ENCODE measurements at places on chromosomes 11 and 22.
A peak's percentile ranks its signal among the peaks of the same experiment; 100 is the strongest.

DNA sequence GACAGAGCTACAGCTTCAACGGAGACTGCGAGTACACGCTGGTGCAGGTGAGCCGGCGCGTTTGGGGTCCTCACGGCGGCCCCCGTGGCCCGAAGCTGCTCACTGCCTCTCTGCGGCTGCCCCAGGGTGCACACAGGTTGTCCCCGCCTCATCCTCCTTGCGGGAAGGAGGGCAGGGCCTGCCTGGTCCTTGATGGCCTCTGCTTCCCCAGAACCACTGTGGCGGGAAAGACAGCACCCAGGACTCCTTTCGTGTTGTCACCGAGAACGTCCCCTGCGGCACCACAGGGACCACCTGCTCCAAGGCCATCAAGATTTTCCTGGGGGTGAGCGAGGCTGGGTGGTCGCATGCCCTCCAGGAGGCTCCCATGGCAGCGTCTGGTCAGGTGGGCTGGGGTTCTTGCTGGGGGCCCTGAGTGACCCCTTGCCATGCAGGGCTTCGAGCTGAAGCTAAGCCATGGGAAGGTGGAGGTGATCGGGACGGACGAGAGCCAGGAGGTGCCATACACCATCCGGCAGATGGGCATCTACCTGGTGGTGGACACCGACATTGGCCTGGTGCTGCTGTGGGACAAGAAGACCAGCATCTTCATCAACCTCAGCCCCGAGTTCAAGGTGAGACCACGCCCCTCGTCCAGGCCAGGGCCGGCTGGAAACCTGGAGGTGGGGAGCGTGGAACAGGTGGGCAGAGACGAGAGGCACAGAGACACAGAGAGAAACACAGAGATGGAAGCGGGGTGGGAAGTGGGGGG lies 19.4 kb downstream of the MUC5AC start:
- DNase-seq, result no peak

DNA sequence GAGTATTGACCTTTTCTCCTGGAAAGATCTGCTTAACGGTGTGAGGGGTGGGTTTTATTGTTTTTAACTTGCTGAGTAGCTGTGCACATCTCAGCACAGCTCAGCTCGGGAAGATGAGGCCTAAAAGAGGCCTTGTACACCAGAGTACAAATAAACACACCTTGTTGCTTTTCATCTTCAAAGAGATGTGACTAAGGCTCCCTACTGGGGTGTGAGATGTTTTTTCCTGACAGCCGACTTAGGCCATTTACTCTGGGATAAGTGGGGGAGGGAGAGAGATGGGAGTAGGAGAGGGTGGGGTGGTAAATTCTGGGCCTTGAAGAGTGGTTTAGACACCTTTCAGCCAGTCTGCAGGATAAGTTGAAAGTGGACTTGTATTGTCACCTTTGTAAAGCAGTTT lies 2.9 kb downstream of the LDLRAD3 start:
- DNase-seq, result no peak

GRCh38 chr11:76007166-76007565 lies 192.2 kb downstream of the UVRAG start:
- DNase-seq, result no peak

DNA sequence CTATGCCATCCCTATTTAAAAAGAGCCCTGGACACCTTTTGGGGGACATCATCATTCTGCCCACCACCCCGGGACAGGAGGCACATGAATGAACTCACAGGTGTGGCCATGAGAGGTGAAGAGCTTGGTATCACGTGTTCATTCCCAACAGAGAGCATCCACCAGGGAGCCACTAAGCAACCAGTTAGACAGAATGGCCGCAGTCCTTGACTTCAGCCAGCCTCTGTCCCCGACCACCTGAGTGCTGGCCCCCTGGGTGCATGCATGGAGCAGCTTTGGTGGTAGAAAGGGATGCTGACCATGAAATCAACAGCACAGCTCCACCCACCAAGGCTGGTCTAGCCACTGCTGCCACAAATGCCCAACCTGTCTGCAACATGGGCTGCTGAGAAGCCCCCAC lies 31.1 kb upstream of the CD81 start:
- no peak for DNase-seq

- DNase-seq, result no peak
Measured at GRCh38 chr11:6576471-6577373, 26.7 kb downstream of the RRP8 start.

GRCh38 chr11:36306888-36307287 lies 10.8 kb downstream of the PRR5L start:
- DNase-seq, result peak; percentile 70

DNA sequence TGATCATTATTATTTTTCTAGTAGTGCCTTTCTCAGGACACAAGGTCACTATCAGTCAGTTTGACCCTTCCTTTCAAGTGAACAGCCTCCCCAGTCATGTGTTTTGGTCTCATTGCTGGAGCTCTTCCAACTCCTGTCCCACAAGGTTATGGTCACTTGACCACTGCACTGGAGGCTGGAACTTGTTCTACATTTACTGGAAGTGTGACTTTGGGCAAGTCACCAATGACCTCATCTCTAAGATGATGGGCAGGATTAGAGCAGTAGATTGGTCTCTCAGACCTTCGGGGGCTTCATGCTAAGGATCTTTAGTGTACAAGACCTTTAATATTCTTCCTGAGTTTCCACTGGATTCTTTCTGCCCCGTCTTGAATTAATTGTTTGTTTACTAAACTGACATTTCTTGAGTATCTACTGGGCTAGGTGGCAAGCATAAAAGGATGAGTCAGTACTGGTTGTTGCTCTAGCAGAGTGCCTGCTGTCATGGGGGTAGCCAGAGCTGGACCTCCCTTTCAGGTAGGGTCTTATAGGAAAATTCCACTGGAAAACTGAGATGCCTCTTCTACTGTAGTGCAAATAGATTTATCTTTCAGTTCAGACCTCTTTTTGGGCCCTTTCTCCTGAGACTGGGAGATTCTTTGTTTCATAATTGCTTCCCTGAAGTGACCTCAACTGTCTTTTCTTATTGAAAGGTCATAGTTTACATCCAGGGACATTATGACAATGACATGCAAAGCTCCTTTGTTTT lies 106.8 kb downstream of the GRAMD1B start:
- no peak for DNase-seq

GRCh38 chr11:69696749-69697468 lies 6.9 kb downstream of the FGF19 start:
- DNase-seq, result no peak

DNA sequence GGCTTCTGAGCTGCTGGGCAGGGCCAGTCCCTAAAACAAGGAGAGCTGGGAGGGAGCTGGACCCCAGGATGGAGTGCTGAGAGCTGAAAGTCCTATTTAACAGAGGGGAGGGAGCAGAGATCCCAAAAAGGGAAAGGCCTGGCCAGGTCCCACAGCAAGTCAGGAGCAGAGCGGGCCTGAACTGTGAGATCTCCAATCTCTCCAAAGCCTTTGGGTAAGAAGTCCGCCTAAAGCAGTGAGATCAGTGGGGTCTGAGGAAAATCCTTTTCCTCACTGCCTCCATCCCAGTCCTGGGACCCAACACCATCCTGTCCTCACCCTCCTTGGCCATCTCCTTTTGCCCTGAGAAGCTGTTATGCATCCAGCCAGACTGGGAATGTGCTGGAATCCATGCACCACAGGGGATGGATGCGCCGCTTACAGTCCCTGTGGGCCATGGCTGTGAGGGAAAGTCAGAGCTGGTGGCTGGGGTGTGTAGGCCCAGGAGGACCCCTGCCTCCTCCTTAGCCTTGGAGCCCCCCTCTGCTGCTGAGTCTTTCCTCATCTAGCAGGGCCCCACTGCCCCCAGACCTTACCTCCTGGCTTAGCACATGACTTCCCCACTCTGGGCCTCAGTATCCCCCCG lies 8.6 kb downstream of the LRRC75B start:
- DNase-seq, result no peak

GRCh38 chr11:104104664-104105063 lies 59.3 kb downstream of the PDGFD start:
- DNase-seq, result no peak

DNA sequence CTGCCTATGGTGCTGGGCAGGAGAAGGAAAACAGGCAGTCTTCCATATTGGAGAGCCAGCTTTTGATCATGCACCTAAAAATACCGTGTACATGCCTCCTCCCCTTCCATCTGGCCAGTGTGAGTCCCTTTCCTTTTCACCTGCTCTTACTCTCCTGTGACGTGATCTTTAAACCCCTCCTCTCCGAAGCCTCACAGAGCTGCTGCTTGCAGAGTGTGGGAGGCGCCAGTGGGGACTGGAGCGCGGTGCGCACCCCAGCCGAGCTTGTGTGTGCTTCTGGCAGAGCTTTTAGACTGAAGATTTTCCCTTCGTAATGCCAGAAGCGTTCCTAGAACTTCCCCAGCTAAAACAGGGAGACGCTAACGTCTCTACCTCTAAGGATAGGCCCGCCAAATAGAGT lies 29.8 kb downstream of the MUC6 start:
- peak; percentile 74 for DNase-seq

DNA sequence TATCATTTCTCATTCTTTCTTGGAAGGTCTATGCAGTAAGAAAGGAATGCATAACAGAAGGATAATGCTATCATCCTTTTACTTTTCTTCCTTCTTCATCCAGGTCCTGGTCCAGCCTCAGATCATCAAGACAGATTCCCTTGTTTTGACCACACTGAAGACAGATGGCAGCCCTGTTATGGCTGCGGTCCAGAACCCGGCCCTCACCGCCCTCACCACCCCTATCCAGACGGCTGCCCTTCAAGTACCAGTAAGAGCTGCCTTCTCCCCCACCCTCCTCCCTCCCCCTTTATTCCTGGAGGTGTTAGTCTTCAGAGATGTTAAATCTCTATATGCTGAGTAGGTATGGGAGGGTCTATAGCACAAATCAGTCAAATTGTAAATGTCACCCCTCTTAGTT lies 37.9 kb downstream of the SREBF2 start:
- DNase-seq, result no peak

GRCh38 chr11:126638648-126639047 lies 283.2 kb downstream of the ST3GAL4 start:
- no peak for DNase-seq

- no peak for DNase-seq
Measured at GRCh38 chr11:128359515-128359914, 227.8 kb downstream of the ETS1 start.

DNA sequence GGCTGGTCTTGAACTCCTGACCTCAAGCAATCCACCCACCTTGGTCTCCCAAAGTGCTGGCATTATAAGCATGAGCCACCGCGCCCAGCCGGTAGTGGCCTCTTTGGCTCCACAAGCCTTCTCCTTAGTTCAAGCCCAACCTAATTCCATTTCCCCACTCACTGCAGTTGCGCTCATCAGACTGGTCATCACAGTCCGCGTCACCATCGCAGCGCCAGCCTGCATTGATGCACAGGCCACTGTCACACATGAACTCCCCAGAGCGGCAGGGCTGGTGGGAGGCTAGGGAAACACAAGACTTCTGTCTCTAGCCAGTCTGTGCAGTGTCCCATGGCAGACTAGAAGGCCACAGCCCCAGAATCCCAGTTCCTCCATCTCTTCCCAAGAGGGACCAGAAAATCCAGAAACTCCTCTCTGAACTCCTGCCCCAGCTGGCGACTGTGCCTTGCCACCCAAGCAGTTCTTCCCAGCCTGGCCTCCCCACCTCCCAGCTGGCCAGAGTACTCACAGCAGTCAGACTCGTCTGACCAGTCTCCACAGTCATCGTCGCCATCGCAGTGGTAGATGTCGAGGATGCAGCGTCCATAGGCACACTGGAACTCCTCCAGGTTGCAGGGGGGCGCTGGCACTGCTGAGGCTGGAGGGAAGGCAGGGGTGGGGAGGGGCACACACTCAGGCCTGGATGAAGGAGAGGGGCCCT lies 19.8 kb downstream of the LRP4 start:
- no peak for DNase-seq

Measured in NAMALWA (cell line).